ENCODE measurements at places on chromosomes 3 and 15.

- DNase-seq = no peak
Observed at GRCh38 chr15:98760112-98760826, 111.9 kb downstream of the IGF1R start.

DNA sequence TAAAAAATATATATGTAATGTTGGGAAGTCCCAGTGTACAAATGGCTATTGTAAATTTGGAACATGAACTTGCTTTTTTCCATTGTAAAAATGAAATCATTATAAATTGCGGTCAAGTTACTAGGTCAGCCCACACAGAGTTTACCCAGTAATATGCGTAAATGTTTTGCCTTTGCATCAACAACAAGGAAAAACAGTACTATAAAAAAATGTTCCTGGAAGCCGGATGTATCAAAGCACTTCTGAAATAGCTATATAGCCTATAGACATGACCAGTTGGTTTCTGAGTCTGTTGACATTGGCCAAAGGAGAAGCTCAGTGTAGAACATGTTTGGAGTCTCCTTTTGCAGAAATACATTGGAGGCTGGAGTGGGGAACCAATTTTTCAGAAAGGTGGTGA, 23.2 kb downstream of the CTNNB1 start:
- DNase-seq = no peak

GRCh38 chr3:74808506-74809275, 194.2 kb upstream of the CNTN3 start:
- no peak for DNase-seq

DNA sequence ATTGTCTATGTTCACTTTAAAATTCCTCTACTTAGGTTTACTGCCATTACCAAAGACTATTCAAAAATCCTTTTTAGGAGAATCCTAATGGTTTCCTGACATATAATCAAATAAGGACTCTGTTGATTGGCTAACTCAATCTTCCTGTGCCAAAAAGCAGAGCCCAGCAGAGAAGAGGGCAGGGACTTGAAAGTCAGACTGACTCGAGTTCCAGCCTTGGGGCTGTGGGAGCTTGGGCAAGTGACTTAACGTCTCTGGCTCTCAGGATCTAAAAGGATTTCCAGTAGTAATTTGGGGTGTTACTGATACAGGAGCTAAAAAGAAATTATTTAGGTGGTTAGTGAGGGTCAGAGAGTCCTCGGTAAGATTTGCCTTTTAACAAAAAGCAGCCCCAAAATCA, 10.9 kb downstream of the CCR5 start:
- no peak for DNase-seq

- no peak for DNase-seq
Observed at GRCh38 chr15:58185439-58185838, 47.3 kb downstream of the AQP9 start.

DNA sequence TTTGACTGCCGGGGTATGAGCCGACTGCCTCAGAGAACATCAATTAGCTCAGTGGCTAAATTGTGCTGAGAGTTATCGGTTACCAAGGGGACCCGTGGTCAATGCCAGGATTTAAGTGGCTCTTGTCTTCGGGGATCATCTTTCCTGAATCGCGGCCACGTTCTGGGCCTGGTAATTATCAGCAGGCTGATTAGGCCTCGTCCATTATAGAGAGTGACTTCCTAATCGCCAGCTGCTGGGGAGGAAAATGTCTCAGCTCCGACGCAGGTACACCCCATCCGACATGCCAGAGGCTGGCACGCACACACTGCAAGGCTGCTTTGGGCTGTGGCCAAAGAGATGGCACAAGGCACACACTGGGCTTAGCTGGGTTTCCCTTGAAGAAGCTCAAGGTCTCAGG, 10.6 kb downstream of the TRH start:
- no peak for DNase-seq

GRCh38 chr3:51998774-51999173, 3.1 kb upstream of the RPL29 start:
- no peak for DNase-seq

GRCh38 chr3:166955201-166955939, 424.7 kb downstream of the ZBBX start:
- DNase-seq = no peak

DNA sequence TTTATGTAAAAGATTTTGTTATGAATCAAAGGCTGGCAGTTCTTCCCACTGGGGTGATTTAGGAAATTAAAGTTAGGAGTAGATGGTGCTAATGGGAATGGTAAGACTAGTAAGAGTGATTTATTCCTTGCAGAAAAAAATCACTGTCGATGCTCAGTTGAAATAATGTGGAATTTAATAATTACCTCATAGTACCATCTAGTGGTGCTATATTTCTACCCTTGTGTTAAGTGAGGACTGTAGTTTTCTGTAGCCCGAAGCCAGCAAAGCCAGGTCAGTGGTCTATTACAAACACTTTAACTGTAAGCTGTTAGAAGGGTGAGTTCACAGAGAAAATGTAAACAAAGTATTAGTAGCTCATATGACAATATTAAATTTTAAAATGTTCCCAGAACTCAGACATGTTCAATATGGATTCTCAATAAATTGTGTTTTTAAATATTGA, 39.5 kb upstream of the GOLGA8J start:
- no peak for DNase-seq

- no peak for DNase-seq
Observed at GRCh38 chr3:32316976-32317375, 74.7 kb upstream of the CMTM7 start.

- no peak for DNase-seq
Observed at GRCh38 chr3:16437640-16438039, 75.9 kb downstream of the RFTN1 start.

GRCh38 chr3:53803124-53803815, 42.9 kb downstream of the CHDH start:
- DNase-seq = no peak

DNA sequence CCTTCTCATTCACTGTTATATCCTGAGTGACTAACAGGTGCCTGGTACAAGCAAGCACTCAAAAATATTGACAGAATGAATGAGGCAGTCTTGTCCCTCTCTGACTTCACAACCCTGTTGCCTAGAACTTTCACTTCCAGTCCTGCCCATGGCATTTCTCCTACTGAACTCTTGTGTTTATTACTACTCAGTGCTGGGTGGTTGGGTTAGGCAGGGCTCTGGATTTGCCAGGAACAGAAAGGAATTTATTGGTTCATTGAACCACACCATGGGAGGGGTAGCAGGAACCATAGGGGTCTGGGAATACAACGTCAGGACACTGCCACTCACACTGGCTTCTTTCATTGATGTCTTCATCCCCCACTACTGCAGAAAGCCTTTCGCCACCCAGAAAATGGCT, 41.9 kb upstream of the SEMA4B start:
- no peak for DNase-seq

- DNase-seq = no peak
Observed at GRCh38 chr15:39194106-39194830, 386.6 kb upstream of the THBS1 start.

DNA sequence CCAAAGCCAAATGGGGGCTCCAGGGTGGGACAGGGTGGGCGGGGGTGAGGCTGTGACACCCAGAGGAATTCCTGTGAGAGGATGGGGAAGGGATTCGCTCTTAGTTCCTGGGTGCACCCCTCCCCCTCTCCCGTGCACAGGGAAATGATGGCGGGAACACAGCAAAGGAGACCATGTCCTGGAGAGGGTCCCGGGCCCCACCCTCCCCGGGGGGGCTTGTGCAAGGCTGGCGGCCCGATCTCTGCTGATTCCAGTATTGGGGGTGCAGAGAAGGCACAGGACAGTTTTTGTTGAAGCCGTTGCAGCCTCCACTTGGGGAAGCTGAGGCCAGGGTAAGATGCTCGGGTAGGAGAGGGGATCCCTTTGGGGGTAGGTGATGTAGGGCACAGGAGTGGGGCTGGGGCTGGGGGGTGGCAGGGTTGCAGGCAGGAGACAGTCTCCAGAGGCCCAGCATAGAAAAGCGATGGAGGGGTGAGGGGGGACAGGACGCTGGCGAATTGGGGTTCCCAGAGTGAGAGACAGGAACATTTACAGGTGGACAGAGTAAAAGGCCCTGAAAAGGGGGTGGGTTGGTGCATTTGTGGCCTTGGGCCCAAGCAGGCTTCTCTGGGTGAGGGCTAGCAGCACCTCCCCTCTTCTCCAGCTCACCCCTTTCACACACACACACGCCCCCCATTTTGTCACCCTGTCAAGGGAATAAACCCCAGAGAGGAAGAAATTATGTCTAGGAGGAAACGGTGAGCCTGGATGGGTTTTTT, 38.5 kb downstream of the HMCES start:
- no peak for DNase-seq

- DNase-seq = no peak
Observed at GRCh38 chr3:39144095-39144747, 9.2 kb downstream of the CSRNP1 start.

DNA sequence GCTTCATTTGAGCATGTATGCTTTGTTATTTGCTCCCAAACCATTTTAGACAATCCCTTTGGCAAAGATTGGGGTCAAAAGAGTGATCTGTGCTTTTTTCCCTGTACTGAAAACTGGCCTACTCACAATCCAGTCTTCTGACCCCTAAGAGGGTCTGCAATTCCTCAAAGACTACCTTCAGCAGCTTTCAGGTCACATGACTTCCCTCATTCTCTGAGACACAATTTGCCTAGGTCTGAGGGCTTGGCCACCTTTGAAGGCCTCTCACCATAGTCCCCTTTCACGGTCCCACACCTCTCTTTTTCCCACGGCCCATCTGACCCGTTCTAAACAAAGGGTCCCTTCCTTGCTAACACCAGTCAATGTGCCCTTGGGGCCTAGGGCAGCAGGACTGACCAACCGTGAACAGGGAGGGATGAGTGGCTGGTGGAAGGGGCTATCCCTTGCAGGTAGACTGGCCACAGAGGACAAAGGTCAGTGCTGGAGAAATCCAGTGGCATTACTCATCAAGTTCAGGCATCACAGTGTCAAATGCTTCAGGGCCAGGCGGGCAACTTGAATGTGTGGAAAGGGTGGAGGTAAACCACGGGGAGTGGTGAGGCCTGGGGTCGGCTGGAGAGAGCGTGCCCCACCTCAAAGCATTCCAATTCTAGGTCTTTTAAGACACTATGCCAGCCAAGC, 10.8 kb downstream of the RASL12 start:
- no peak for DNase-seq

- no peak for DNase-seq
Observed at GRCh38 chr3:41317718-41318117, 118.4 kb downstream of the CTNNB1 start.

GRCh38 chr3:69297501-69297900, 88.4 kb downstream of the FRMD4B start:
- no peak for DNase-seq

DNA sequence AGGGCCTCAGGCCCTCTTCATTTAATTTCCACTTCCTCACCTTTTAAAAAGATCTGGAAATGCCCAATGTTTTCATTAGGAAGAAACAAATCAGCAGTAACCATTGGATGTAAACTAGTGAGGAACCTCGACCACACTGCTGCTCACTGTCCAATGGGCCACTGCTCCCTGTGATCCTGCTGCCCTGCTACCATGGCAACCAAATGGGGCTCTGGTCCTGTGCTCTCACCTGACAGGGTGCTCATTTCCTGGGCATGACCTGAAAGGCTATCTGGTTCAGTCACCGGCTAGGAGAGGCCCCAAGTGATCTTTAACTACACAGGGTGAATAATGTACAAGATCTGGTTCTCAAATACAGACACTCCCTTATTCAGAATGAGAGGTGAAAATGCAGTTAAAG, 54.6 kb downstream of the ARHGEF3 start:
- no peak for DNase-seq

GRCh38 chr3:81439108-81439507, 322.3 kb downstream of the GBE1 start:
- no peak for DNase-seq

DNA sequence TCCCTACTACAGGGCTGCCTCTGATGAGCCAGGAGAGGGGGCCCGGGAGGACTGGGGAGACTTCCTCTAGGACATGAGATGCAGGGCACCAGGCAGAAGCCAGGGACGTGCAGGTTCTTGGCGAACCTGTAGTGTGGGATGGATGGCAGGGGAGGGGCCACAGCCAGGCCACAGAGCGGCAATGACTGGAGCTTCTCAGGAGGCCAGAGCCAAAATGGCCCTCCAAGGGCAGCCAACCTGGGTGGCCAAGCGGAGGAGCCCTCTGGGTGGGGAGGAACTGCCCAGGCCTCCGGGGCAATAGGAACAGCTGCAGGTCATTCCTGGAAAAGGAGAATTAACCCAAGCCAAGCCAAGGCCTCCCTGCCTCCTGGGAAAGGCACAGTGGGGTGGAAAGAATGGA, 224.5 kb downstream of the XXYLT1 start:
- DNase-seq = no peak

DNA sequence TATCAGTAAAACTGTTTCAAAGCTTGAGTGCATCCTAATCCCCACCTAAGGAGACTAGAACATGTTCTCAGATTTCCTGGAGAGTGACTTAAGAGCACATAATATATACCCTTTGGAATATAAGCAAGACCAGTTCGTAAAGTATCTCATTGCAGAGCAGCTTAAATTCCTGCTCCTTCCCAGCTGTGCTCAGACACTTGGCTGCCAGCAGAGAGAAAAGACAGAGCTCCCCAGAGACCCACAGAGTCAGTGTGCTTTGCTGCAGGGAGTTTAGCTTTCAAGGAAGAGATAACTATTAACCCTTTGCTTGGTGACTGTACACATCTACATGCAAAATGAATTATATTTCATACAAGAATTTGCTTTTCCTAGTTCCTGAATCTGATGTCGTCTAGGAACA, 338.1 kb upstream of the ARHGEF26 start:
- no peak for DNase-seq

DNA sequence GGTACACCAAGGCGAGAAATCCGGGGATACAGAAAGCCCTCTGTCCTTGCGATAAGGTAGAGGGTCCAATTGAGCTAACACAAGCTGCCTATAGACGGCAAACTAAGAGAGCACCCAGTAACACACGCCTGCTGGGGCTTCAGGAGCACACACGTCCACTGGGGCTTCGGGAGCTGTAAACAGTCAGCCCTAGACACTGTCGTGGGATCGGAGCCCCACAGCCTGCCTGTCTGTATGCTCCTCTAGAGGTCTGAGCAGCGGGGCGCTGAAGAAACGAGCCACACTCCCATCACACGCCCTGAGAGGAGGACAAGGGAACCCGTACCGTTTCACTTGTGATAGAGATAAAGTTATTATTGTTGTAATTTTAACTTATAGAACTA, 486 bp downstream of the SAMMSON start:
- DNase-seq = peak; percentile 11

DNA sequence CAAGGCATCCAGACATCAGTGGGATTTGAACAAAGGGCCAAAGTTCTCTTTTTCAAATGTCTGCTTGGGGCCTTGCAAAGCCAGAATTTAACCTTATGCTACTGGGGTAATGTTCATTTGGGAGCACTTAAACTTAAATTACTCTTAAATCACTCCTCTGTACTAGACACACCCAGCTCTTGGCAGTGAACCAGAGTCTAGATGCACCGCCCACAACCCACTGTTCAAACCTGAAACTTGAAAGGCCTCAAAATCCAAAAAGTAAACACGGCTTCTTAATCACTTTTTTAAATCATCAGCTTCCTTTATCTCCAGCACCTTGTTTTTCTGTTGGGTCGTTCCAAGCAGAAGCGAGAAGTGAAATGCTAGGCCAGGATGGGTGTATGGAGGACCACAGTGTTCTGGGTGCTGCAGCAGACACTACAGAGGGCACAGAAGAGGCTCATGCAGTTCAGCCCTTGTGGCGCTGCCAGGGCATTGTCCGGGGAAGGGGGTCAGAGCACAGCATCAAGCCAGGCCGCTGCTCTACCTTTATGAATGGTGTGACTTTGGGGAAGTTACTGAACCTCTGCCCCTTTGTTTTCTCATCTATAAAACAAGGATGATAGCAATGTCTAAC, 28.8 kb downstream of the MECOM start:
- DNase-seq = no peak

Measured in substantia nigra (tissue), 51 donors.